ENCODE measurements at places on chromosomes 12 and 14.

GRCh38 chr12:15629108-15629507 is 160.1 kb downstream of the EPS8 start:
- peak; percentile 92 for DNase-seq

DNA sequence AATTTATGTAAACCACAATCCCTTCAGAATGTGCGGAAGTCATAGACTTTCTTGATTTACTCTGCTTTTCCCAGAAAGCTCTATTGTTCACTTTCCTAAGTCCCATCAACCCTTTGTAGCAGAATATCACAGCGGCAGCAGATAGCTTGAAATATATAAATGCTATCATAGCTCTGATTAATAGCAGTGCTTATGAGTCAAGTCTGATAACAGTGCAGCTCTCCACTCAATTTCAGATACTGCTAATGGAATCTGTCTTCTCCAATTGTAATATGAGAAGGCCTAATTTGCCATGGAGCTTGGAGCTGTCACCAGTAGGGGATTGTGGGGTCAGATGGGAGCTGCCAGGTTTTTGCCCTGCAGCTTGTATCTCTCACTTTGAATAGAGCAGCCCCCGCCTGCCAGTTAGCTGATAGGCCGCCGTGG is 10.9 kb downstream of the TMEM260 start:
- DNase-seq = no peak

- no peak for DNase-seq
Observed at GRCh38 chr12:111741235-111741812, 25.4 kb upstream of the ALDH2 start.

DNA sequence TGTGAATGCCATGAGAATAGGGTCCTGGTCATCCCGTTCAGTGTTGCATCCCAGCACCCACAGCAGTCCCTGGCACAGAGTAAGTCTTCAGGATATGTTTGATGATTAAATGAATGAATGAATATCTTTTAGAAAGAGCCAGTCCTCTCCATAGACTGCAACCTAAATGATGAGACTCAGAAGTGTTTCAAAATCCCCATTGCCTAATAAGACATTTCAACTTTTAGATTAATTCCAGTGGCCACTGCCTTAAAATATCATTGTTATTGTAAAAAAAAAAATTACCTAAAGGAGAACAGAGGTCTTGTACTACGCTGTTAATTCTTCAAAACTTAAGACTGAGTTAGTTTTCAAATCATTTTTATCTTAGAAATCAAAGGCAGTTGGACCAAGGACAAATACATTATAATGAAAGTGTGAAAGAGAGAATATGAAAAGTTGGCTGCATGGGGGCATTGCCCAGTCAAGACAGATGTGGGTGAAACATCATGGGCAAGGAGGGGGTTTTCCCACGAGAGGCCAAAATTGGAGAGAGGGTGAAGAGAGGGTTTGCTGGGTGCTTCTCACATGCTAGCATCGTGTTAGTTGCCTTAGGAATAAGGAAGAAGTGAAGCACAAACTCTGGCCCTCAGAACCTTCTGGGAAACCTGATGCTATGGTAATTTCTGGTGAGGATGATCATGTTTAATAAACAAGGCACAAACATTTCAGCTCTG is 26.3 kb upstream of the CPM start:
- no peak for DNase-seq

DNA sequence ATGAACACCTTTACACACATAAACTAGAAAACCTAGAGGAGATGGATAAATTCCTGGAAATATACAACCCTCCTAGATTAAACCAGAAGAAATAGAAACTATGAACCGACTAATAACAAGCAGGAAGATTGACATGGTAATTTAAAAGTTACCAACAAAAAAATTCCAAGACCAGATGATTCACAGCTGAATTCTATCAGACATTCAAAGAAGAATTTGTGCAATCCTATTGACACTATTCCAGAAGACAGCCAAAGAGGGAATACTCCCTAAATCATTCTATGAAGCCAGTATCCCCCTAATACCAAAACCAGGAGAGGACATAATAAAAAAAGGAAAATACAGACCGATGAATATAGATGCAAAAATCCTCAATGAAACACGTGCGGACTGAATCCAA is 102.6 kb upstream of the KRR1 start:
- DNase-seq = no peak

DNA sequence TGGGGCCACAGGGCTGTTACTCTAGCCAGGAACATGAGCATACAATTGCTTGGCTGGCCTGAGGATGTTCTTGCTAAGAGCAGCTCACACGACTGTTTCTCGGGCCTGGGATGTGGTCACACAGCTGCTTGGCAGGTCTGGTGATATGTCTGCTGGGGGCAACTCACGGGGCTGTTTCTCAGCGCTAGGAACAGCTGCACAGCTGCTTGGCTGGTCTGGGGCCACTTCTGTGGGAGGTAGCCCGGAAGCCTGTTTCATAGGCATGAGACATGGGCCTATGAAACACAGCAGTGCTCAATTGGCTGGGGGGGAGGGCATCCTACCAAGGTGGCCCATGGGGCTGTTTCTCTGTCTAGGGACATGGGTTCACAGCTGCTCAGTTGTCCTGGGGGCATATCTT is 73.4 kb upstream of the DDHD1 start:
- DNase-seq = no peak

DNA sequence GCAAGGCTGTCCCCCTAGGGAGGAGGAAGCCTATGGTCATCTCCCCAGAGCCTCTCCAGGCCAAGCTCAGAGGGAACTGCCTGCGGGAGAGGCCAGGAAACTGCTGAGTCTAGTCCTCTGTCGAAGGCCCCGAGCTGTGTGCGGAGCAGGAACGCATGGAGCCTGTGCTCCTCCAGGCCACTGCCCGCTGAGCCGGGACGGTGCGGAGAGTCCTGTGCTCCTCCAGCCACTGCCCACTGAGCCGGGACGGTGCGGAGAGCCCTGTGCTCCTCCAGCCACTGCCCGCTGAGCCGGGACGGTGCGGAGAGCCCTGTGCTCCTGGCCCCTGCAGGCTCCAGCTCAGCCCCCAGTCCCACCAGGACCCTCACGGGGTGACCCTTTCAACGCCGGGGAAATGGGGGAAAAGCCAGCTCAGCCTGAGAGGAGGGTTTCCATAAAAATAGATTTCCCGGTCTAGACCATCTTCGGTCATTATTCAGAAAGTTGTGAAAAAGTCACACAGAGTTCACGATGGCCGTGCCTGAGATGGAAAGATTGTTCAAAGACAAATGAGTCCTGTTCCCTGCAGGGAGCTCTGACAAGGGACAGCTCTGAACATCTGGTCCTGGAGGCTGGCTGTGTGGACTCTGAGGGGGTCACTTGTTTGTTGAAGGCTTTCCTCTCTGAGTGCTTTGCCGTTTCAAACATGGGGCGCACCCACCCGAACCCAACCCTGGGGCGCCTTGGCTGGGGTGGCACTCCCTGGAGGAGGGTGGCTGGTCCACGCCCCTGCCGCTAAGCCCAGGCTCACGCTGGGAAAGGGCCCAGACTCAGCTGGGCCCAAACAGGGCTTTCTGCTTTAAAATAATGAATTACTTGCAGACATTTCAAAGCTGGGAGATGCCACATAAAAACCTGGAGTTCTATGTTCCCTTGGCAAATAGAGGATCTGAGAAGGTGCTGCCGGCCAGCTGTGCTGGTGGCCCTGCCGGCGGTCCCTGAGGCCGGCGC is 85.5 kb downstream of the ADGRD1 start:
- DNase-seq = no peak

- no peak for DNase-seq
Observed at GRCh38 chr12:2678426-2678825, 116.3 kb upstream of the FKBP4 start.

DNA sequence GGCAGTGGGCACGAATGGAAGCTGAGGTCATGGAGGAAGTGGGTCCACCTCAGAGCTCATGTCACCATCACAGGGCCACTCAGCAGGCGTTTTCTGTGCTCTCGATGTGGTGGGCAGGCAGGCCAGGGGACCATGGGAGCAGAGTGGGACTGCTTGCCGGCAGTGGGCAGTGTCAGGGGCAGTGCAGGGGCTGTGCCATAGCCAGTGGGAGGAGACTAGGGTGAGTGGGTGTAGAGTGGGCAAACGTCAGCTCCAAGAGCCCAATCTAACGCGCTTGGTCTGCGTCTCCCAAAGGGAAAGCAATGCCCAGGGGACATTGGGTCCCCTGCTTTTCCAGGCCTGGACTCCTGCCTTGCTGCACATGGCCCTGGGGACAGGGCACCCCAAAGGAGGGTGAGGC is 58.3 kb downstream of the SLC6A12 start:
- DNase-seq = no peak

DNA sequence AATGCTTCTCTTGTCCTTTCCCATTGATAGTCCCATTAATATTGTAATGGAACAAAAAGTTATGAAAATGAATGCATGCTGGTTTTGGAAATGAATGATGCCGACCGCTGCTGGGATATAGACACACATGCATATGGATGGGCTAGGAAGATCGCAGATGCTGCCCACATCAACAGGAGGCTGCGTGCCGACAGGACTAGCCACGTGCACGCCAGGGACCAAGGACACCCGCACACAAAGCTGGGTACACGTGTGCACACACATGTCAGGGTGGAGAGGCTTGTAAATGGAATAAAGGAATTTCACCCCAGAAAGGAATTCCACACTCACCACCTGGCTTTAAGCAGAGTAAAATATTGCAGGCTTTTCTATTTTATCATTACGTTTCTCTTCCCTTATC is 153.8 kb upstream of the VASH1 start:
- DNase-seq = no peak

DNA sequence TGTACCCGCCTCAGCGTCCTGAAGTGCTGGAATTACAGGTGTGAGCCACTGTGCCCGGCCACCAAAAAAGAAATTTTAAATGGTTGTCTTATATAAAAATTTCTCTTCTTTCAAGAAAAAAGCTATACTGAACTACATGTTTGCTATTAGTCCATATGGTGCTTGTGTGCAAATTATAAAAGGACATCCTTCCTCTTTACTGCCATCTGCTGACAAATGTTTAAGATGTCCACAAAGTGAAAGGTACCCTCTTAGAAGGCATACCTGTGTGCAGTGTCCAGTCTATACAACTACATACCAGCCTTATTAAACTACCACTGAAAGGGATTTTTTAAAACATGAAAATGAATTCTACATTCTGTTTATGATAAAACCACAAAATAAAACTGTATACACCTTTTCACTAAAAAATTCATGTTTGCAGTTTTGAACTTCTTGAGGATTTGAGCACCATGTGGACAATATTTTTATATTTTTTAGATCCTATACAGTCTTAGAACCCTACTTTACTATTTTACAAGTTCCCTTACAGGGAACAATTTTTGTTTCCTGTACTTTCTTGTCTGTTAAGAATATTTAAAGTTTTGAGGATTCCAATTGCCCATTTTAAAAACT is 32.8 kb upstream of the TOMM20L start:
- DNase-seq = no peak

GRCh38 chr12:118984161-118984943 is 3.0 kb downstream of the SRRM4 start:
- no peak for DNase-seq

DNA sequence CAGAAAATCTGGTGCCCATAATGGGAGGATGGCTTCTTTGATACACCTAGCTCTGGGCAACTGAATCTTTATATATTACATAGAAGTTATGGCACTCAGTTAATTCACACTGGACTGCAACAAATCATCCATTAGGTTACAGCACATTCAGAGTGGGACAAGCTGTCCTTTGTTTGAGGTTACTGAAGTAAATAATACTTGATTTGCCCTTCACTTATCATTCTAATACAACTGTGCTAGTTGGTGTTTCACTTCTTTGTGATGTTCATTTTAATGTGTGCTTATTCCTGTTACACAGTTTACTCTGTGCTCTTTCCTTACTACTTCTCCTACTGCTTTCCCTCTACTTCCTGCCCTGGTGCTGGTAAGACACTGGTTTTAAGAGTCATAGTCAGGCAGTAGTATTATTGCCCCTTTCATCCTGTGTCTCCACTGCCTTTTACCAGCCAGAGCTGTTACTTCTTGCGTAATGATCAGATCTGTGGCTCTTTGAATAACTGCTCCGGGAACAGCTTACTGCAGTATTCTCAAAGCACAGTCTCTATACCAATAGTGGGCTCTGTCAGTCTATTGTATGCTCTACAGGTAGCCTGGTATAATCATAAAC is 36.4 kb upstream of the GXYLT1 start:
- DNase-seq = no peak

- DNase-seq = no peak
Observed at GRCh38 chr12:43883748-43884147, 47.9 kb downstream of the TMEM117 start.

DNA sequence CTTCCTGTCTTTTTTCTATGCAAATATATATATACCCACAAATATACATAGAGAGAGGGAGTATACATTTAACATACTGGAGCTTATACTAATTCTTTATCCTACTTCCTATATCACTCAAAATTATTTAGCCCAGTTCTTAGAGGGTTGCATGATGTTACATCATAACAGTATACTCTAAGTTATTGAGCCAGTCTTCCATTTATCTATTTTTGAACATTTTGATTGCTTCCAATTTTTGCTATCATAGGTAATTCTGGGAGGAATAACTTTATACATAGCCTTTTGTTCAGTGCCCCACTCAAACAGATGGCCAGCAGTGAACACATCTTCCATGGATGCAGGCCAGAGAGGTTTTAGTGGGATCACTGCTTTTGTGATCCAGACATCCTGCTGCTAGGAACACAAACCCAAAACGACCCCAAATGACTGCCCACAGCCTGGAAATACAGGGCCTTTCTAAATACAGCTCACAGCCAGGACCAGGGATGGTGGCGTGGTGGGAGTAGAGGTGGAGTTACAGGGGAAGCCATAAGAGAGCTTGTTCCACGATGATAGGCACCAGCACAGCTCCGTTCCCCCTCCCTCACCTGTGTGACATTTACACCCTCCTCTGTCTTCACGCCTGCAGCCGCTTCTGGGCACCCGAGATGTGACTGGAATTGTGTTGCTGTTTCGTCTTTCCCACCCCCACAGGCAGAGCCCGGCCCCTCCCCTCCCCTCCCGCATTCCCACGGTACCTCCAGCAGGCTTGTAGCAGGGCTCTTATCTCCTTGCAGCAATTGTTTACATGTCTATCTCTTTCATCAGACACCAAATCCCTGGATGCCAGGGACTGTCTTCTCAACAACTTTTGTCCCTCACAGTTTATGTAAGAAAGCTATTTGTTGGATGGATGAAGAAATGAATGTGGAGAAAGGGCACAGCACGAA is 30.7 kb upstream of the HDAC7 start:
- no peak for DNase-seq

- DNase-seq = no peak
Observed at GRCh38 chr12:119406308-119406707, 71.8 kb downstream of the CCDC60 start.

- DNase-seq = no peak
Observed at GRCh38 chr14:57533214-57533613, 39.6 kb upstream of the CCDC198 start.

- DNase-seq = no peak
Observed at GRCh38 chr12:132444957-132445883, 44.7 kb upstream of the FBRSL1 start.

- DNase-seq = no peak
Observed at GRCh38 chr12:77488041-77488620, 342.6 kb upstream of the NAV3 start.

All from HS-5 (cell line).